Right lobe of liver (tissue), 6 donors: ENCODE measurements at places on chromosomes 5 and 9.

- peak; percentile 42 for DNase-seq
Observed at GRCh38 chr5:169538944-169539343, 44.6 kb upstream of the SPDL1 start.

DNA sequence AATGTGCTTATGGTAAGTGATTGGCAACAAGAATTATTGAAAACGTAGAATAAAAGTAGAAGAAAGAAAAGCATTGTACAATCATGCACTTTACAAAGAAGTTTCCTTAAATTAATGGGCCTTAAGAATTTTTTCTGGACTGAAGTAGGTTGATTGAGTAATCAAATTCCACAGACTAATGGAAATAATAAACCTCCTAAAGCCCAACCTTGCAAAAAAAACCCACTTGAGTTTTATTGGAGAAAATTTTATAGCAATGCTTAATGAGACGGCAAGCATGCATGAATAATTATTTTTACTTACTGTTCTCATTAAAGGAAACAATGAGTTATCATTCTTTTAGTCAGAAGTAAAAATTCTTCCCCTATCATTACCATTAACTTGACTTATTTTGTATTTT is 676.1 kb upstream of the C9orf72 start:
- DNase-seq = no peak

GRCh38 chr5:53392073-53392472 is 88.4 kb upstream of the FST start:
- no peak for DNase-seq

GRCh38 chr9:134413112-134413715 is 87.0 kb downstream of the RXRA start:
- no peak for DNase-seq

DNA sequence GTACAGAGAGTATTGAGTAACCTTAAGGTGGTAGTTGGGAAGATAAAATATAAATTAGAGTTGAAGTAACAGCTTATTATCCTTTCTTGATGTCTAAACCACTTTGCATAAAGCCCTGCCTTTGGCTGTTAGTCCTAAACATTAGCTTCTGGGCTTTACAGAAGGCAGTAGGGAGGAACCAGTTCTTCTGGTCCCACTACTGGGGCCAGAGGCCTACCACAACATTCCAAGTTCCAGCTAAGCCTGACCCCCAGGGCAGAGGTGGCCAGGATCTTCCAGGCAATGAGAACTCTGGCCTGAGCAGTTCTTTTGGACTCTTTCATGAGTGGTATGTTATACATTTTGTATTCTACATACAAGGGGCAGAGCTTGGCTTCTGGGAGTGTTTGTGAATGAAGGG is 26.1 kb downstream of the DNAI1 start:
- no peak for DNase-seq

DNA sequence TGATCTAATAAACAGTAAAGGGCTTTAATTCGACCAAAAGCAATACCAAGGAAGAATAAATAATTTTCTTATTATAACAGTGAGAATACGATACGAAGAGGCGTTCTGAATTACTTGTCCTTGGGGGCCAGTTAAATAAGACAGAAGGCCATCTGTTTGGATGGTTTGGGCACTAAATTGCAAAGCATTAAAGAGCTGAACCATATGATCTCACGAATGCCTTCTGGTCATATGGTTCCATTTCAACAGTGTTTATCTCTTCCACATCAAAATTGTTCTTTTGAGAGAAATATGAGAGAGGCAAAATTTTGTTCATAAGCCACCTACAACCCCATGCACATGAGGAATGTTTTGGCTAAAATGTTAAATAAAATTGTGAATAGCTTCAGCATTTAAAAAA is 605.4 kb downstream of the PTPRD start:
- no peak for DNase-seq

- no peak for DNase-seq
Observed at GRCh38 chr5:77645158-77645994, 6.9 kb upstream of the OTP start.

DNA sequence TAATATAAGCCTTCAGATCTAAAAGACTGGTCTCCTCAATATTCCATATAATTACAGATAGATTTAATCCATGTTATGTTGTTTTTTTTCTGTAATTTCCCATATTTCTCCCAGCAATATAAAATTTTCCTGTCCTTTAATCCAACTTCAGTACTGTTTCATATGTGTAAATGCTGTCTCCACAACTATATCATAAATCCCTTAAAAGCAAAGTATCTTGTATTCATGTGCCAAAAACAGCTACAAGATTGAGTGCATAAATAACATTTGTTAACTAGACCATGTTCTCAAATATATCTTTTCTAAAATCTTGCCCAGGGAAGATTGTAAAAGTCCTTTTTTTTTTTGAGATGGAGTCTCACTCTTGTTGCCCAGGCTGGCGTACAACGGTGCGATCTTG is 35.0 kb upstream of the PDCL start:
- no peak for DNase-seq

DNA sequence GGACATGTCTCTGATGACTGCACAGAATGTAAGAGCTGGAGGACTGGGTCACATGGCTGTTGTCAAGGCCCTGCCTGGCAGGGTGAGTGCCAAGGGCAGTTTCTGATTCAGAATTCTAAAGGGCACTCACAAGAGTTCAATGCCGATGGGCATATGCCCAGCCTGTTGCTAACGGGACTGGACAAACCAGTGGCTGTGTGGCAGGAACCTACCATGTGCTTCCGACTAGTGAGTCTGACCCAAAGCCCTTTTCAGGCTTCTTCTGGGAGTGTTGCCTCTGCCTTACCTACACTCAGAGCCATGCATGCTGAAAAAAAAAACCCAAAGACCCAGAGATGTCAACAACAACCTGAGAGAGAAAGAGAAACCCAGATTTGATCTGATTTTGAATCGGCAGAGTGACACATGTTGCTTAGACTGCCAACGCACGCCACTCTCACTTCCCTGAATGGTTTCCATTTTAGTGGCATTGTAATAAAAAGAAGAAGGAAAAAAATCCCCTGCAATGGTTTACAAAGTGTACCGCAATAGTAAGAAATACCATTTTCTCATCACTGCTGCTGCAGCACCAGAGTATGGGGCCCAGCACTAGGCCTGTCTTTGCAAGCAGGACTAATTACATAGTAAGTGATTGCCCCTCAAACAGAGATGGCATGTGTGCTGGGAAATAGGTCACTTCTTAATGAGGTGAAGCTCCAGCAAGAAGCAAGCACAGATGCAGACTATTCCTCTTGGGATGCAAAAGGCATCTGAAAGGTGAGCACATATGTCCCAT is 194.3 kb downstream of the PALM2AKAP2 start:
- DNase-seq = peak; percentile 90

- DNase-seq = no peak
Observed at GRCh38 chr5:94524841-94525697, 93.3 kb downstream of the KIAA0825 start.

DNA sequence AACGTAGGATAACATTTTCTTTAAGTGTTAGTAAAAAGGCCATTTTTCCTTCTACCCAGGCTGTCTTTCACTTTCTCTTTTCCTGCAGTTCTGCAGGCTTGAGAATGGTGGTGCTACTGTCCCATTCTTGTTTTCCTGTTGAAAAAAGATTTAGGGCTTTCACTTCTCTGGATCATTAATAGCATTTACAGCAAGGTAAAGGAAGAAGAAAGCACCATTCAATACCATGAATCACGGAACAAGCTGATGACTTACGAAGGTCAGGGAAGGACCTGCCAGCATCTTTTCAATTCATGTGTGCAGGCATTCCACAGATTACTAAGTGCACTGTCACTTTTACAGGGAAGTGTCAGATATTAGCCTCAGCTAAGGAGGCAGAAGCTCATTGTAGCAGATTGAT is 292.8 kb downstream of the YTHDC2 start:
- no peak for DNase-seq

DNA sequence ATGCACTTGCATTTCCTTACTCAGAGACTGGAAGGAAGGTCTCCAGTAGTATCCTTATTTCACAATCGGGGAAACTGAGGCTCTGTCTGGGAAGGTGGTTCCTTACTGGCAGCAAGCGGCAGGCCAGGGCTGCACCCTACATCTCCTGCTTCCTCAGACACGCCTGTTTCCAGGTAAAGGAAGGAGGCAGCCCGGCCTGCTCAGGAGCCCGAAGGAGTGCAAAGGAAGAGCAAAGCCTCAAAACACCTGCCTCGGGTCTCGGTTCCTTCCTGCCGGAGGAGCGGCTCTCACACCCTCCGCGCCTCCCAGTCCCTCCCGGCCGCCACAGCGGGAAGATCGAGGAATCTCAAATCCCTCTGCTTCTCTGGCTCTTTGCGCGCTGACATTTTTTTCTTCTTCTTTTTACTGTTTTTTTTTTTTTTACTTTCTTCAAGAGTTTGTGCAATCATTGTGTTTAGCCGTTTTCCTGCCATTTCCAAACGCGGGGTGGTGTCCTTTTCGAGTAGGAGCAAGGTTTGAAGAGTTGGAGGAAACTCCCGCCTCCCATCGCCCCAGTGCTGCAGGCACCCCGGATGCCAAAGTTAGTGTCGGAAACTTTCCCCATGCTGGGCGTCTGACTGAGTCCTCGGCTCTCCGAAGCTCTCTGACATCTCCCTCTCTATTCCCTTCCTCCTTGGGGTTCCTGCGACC is 1.0 kb downstream of the GGTA1 start:
- peak; percentile 33 for DNase-seq

GRCh38 chr9:95509851-95510708 is 6.7 kb downstream of the PTCH1 start:
- no peak for DNase-seq

DNA sequence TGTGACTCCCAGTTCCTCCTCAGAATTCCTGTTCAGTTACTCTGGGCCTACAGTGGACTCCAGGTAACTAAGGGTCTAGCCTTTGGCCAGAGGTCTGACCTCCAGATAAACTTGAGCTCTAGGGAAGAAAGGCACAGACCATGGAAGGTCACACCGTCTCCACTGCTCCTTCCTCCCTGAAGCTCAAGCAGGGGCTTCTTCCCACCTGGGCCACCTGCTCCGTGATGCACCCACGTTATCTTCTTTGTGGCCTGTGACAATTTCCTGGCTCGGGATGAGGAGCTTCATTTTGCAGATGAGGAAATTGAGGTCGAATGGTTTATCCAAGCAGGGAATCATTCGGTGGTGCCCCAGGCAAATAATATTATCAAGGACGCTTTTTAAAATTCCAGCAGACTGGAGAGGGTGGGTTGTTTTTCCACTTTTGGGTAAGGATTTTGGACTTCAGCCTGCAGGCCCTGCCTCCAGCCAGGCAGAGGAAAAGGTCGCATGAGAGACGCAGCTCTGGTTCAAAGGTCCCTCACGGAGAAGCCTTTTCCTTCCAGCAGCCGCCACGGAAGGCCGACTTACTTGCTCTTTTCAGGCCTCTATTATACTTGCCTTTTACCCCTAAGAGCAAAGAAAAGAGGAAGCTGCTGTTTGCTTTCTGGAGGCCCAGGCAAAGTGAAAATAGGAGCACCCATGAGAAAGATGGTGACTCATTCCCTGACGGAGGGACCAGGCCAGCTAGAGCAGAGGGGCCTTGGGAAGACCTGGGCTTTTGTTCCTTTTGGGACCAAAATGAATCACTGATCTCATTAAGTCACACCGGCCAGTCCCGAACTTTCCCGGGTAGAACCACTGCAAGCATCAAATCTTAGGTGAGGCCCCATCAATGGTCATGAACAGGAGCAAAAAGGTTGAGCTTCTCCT is 22.8 kb upstream of the DUSP1 start:
- DNase-seq = peak; percentile 70

- DNase-seq = no peak
Observed at GRCh38 chr9:90141723-90142122, 500.9 kb downstream of the DIRAS2 start.

- DNase-seq = no peak
Observed at GRCh38 chr5:73954381-73954780, 328.4 kb downstream of the ARHGEF28 start.

- DNase-seq = peak; percentile 81
Observed at GRCh38 chr5:149141957-149142851, 911 bp downstream of the ABLIM3 start.

DNA sequence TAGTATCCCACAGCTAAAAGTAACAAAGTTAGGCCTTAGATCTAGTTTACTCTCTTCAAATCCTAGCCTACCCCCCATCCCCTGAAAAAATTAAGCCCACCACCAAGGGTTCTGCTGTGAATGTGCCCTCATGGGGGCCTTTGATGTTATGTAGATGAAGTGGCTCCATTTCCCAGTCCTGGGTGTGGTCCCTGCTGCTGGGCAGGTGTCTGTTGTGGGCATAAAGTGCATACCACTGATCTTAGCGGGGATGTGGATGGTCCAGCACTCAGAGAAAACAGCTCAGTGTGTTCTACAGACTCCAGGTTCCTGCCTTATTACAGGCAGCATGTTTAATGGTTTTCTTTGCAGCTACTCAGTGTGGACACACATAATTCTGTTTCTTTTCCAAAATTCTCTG is 1.9 kb downstream of the PCBD2 start:
- DNase-seq = no peak

DNA sequence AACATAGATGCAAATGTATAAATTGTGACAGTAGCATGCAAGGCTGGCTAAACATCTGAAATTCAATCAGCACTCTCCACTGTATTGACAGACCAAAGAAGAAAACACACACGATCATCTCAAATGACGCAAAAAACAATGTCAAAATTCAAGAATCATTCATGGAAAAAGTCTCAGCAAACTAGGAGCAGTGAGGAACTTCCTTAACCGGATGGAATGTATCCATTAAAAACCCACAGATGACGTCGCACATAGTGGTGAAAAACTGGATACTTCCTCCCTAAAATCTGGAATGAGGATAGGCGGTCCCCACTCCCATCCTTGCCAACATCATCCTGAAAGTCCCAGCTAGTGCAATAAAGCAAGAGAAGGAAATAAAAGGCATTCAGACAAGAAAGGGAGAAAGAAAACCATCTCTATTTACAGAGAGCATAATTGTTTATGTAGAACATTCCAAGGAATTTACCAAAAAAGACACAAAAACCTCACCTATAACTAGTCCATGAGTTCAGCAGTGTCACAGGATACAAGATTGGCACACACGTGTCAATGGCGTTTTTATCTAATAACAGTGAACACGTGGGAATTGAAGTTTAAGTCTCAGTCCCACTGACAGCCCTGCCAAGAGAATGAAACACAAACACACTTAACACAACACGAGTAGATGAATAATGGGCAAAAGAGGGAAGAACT is 14.1 kb upstream of the CEP72 start:
- no peak for DNase-seq

DNA sequence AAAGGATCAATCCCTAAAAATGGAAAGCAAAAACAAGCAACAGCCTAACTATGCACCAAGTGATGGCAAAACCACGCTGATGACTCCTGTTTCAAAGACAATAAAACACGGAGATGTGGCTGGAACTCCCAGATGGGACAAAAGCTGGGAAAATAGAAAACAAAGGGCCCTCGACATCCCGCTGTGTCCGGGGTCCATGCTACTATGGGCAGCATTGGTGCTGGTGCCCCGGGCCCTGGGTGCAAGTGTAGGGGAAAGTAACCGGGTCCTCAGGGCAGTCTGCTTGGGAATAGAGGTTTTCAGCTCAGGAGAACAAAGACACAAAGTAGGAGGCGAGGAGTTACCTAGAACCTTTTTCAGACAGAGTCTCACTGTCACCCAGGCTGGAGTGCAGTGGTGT is 46.1 kb downstream of the MRPL36 start:
- DNase-seq = peak; percentile 3

- DNase-seq = peak; percentile 51
Observed at GRCh38 chr9:13278368-13279246, 885 bp downstream of the MPDZ start.
